OCI-M1 (cell line): ENCODE measurements at places on chromosomes 16 and 17.

GRCh38 chr17:6862825-6863224 is 31.3 kb upstream of the TEKT1 start:
- DNase-seq: no peak

DNA sequence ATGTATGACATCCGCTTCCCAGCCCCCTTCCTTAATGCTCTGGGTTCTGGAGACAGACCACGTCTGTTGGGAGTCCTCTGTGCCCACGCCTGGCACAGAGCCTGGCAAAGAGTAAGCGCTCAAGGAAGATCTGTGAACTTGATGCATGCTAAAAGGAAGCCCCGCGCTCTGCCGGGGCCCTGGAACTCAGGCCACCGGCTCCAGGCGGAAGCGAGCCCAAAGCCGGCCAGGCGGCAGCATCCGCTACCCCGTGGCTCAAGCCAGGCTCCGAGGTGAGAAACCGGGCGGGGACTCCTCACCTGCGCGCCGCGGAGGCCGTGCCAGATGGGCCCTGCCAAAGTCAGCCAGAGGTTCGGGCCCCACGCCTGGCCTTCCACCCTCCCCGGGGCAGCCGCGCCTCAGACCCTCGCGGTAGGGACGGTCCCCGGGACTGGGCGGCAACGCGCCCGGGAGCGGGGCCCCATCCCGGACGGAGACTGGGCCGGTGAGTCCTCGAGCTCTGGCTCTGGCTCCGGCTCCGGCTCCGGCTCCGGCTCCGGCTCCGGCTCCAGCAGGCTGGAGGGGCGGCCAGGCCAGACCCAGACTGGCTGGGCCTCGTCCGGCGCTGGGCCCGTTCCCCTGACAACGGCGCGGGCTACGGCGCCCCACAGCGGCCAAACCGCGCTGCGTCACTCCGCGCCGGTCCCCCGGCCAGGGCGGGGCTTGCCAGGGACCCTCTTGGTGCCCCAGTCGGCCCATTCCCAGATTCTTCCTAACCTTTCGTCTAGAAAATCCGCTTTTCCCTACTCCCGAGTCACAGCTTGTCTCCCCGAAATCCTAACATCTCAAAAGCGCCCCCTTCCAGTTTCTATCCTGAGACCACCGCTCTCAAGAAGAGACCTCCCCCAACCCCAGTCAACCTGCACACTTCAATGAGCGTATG is at the start of gene ZDHHC1:
Gene ZDHHC1, minus strand, starts transcription at position 606 of the 922 bp plus-strand sequence. CDS start 8,702 bp downstream, outside the sequence.
- no peak for DNase-seq

DNA sequence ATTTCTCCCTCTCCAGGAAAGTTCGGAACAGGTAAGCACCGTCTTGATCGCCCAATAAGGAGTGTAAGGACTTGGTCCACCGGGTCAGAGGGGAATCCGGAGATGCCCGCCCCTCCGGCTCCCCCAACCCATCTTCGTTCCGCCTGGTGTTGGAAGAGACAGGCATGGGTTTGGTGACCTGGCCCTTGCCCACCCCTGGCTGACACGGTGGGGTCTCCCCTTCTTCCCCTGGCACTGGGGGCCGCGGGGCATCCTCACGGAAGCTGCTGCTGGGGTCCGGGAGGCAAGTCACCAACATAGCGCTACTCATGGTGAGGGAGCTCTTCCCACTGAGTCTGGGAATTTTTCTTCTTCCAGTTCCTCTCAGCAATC is 3.2 kb downstream of the AXIN2 start:
- DNase-seq: no peak

DNA sequence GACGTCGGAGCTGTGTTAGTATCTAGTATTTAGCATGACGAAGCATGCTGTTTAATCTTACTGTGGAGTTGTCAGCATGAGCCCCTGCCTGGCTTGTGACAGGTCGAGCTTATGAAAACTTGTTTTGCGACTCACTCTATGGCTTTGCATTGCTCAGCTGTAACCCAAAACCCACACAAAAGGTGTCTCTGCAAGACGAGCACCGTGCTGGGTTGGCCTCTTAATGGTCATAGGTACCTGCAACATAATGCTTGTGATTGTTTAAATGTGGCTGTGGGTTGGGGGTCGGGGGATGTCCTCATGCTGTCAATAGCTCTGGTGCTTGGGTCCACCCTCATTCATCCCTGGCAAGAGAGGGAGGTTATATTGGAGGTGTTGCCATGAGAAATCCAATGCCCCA is 5.4 kb downstream of the NTN1 start:
- DNase-seq: no peak

GRCh38 chr16:20782470-20782869 is 18.7 kb downstream of the ACSM3 start:
- DNase-seq: no peak

- DNase-seq: no peak
These were observed 46.9 kb downstream of the HELZ start for GRCh38 chr17:67198131-67198530.

DNA sequence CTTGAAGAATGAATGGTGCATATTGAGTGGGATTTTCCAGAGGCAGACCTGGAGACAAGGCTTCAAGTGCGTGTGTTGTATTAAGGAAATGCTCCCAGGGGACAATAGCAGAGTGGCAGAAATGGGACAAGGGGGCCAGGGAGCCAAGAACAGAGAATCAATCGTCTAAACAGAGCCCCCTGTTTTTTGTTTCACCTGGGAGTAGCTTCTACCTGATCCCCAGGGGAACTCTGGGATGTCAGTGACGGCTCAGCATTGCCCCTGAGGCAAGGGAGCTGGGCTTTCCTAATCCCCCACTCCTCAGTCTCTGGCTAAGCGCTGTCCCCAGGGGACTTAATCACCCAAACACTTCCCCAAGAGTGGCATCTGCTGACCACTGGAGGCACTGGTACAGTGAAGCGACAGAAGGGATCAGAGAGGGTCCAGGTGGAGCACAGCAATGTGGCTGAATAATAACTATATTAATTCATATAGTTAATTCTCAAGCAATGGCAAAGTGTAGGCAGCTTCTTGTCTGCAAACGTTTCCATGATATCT is 35.7 kb upstream of the C16orf78 start:
- no peak for DNase-seq

GRCh38 chr16:27568077-27568476 is 18.1 kb downstream of the KATNIP start:
- DNase-seq: no peak

- no peak for DNase-seq
These were observed 23.9 kb downstream of the TMEM11 start for GRCh38 chr17:21190078-21190477.

DNA sequence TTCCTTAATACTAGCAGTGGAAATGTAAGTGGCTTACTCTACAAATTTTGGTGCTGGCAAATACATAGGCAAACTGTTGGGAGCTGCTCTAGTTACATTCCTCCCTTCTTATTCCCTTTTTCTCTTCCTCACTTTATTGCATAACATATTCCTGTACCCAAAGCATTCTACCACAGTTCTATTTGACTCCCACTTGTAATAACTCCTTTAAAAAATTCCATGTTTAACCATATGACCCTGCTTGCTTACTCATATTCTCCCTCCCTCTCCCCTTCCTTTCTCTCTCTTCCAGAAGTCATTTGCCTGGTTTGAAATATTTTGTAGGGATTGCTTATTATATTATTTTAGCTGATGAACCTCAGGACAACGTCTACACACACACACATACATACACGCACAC is 22.7 kb downstream of the NQO1 start:
- DNase-seq: no peak
